ENCODE measurements at places on chromosomes 1 and 21. TPM values are rescaled to one million over a fixed set of nuclear protein-coding genes. Genes with fewer than 3 reads are reported as not detected.

DNA sequence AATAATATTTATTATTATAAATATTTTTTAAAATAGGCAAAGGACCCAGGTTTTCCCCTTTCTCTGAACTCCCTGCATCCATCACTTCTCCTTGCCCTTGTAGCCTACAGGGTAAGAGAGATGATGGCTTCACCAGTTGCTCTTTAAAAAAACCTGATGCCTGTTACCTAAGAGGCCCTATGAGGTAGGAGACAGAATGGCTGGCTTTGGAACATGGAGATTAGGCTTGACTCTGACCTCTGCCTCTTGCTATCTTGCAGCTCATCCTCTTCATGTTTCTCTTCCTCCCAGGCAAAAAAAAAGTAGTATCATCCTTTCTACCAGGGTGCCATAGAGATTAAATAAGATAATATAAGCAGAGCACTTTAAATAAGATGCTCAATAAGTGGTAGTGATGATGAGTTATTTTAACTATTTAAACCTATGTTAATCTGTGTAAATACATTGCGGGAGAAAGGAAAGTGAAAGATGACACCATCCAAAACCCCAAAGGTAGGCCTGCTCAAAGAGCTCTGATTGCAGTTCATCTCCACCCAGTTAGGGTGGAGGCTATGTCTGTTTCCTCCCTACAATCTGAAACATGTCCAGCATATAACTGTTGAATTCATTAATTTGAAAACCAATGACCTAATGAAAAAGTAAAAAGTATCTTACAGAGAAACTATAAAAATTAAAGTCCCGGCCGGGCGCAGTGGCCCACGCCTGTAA lies 51.8 kb downstream of the RGS2 start:
- no peak for DNase-seq

DNA sequence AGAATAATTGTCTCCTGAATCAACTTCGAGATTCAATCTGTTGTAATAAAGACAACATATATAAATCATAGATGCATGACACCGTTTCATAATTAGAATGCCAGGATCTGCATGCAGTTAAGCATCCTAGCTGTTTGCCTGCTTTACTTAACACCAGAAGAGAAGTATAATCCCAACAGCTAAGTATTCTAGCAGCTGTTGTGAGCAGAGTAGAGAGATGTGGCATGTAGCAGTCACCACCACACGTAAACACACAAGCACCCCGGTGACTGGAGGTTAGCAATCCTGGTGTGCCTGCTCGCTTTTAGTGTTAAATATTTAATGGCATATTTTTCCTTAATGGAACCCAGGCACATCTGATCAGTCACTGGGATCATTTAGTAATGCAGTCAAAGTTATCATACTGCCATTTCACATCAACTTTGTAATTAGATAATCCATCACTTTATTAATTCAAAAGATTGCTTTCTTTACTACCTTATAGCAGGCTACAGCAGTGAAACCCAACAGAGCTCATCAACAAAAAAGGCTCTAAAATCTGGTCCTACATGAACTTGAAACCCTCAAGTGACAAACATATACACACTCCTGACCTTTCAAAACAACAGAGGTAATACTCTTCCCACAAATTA lies 187.9 kb downstream of the SMYD3 start:
- no peak for DNase-seq

- no peak for DNase-seq
These were observed 22.8 kb upstream of the RXRG start for GRCh38 chr1:165467706-165468105.

DNA sequence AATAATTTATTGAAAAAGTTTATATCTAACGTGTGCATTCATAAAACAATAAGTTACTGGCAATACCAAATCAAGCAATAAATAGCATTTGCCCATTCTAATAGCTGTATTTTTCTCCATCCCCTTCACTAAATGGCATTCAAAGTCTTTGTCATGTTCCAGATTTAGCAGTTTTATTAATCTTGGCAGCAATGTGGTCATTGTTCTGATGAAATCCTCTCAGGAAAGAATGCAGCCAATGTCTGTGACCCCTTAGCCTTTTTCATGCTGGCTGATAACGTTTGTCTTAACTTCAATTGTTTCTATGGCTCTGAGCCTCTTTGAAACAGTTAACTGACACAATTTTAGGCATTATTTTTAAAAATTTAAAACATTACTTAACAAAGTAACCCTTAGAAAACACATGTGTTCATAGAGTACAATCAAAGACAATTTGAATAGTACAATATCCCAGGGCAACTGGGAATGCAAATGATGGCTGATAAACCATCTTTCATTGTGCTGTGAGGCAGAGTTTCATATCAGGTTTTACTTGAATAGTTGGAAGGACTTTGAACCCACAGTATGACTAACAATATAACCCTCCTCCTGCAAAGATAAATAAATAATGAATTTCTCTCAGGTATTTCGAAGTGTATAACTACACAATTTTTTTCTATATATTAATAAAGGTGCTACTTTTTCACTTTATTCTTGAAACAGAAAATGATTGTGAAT lies 217.5 kb downstream of the LRRIQ3 start:
- no peak for DNase-seq

GRCh38 chr1:84972377-84972987 lies 24.4 kb downstream of the MCOLN2 start:
- no peak for DNase-seq

DNA sequence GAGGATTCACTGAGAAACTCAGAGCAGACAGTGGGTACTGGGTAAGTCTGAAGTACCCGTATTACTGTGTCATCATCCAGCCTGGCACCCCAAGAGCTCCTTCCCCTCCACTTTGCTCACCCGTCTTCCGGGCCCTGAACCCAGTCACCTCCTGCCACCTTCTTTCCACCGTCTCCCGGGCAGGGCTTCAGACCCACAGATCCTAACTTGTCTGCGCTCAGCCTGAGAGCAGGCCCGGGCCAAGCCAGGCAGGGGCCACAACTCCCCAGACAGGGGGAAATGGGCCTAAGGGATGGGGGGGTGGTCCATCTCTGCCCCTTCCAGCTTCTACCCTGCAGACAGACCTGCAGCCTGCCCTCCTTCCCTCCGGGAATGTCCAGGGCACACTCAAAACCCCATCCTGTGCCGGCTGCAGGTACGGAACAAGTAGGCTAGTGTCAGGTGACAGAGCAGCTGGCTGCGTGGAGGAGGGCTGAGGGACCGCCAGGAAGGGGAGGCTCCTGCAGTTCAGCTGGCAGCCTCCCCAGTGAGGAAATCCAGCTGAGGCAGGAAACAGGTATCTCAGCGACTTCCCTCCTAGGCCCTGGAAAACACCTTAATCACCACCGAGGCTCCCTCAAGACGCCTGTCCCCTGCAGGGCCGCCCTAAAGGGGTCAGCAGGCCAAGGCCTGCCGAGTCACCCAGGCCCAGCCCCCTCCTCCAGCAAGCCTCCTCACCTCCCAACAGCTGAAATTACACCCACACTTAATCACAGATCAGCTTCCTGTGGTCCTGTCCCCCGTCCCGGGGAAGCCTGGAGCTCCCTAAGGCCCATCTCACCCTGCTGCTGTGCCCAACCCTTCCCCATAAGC lies 3.5 kb downstream of the HSPG2 start:
- peak; percentile 78 for DNase-seq

- DNase-seq = no peak
These were observed 218.2 kb upstream of the ADGRL2 start for GRCh38 chr1:81582467-81582986.

- DNase-seq = no peak
These were observed 377.8 kb downstream of the KCNH1 start for GRCh38 chr1:210755991-210756659.

DNA sequence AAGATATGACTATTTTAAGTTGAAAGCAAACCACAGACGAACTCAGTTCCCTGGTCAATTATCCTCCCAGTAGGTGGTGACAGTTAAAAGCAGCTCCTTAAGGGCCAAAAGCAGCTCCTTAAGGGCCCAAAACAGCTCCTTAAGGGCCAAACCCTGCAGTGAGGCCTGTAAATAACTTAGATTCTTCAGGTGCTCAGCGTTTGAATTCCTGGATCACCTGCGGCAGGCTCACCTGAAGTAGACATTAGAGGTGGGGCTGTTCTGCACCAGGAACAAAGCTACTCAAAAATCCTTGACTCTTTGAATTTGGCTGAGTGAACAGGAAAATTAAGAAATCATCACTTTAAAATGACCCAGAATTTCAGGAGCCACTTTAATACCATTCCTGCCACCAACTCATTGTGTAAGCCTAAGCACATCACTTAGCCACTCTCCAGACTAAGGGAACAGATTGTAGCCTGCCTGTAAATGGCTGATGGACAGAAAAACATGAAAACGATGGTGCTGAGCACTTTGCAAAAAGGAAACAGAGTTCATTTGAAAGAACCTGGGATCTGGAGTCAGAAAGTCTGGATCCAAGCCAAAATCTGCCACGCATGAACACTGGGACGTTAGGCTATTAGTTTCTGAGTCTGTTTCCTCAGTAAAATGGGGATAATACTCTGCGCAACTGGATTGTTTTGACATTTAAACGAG lies 126.9 kb downstream of the LRIG2 start:
- DNase-seq = no peak

DNA sequence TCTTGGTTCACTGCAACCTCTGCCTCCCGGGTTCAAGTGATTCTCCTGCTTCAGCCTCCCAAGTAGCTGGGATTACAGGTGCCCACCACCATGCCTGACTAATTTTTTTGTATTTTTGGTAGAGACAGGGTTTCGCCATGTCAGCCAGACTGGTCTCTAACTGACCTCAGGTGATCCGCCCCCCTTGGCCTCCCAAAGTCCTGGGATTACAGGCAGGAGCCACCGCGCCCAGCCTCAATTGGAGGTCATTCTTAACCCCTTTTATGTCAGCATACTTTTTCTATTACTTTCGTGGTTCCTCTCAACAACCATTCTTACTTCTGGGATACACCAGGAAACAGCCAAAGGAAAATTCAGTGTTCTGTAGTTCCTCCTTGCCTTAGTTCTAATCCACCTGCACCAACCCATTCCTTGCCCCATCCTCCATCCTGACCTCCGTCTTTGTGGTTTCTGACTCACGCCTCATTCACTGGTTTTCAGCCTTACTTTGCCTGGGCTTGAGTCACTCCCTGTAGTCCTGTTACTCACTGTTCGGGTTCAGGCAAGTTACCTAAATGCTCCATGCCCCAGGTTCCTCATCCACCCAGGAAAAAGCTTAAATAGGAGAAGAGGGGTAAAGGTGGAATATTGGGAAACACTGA lies 12.9 kb upstream of the BCL10 start:
- DNase-seq = no peak

- DNase-seq = no peak
These were observed 862.8 kb downstream of the KCNT2 start for GRCh38 chr1:195745189-195746010.

DNA sequence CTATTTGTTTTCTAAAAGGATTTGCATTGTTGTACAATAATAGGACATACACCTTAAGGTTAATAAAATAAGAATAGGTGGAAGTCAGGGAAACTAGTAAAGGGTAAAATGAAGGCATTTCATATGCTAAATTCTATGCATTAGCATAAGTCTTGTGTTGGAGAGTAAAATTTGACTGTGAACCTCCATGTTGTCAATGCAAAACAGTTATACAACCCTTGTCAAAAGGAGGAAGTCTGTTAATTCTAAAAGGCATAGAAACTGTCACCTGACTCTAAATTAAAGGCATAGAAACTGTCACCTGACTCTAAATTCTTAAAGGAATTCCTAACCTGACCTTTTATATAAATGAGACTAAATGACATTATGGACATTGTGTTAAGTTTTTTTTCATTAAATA lies 291.8 kb downstream of the OLFM3 start:
- DNase-seq = no peak

DNA sequence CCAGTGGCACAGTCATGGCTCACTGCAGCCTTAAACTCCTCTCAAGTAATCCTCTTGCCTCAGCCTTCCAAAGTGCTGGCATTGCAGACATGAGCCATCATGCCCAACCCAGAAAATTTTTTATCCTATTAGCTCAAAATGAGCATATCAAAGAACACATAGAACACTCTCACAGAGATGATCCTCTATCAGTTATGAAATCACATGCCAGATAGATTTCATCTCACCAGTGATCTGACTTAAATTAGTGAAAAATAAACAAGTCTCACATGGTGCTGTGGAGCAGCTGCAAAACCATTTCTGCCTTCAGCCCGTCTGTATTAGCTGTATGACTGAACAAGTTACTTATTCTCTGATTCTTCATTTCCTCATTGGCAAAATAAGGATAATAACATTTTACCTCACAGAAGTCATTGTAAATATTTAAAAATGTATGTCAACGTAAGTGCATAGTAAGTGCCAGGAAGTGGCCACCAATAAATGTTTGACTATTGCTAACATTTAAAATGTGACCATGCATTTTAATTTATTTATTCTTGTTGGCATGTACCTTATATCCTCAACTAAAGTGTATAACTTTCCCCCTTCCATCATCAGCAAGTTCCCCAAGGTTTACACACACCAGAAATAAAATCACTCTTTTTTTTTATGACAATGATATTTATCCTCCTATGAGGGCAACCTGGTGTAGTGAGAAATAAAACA lies 29.0 kb upstream of the SLC19A2 start:
- DNase-seq = no peak

GRCh38 chr1:233500106-233500505 lies 113.8 kb upstream of the KCNK1 start:
- no peak for DNase-seq

- no peak for DNase-seq
These were observed 11.8 kb downstream of the IER5 start for GRCh38 chr1:181100015-181100905.

DNA sequence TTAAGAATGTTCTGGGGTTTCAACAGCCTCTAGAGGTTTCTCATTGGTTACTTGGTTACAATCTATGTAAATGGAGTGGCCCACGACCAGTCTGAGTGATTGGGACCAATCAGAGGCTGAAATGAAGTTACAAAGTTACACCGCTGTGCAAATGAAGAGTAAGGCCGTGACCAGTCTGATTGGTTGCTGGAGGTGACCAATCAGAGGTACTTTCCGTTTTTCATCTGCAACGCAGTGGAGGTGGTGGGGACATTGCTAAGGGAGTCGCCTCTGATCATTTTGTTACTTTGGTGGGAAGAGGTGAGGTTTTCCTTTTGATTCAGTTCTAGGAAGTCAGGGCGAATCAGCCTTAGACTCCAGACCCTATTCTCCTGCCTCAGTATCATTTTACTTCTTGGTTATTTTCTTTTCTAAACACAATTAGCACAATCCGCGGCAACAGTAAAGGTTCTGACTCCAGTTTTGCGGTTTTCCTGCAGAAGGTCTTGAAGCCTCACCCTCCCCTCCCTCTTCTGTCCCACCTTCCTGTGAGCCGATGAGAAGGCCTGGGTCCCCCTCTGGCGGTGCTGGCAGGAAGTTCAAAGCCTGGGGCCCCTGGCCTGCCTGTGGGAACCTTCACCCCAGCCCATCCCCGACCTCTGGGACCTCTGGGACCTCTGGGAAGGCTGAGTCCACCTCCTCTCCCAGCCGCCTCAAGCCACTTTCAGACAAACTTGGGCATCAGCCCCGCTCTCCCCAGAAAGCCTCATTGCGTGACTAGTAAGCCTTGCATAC lies 38.7 kb upstream of the TTC34 start:
- DNase-seq = no peak

Gene GPA33
- 1.5 TPM for total RNA-seq

Gene TEX50
- total RNA-seq = not detected

Gene CACHD1
- 3.1 TPM for total RNA-seq

Gene C1orf141
- total RNA-seq = not detected

Gene CENPL
- 4.2 TPM for total RNA-seq

Gene OLIG2
- not detected for total RNA-seq

Gene LRRC71
- not detected for total RNA-seq

Gene CFAP107
- not detected for total RNA-seq

Gene LRRC8B
- total RNA-seq = 5.5 TPM

All from right atrium auricular region (tissue), 2 donors.